ENCODE measurements at places on chromosomes 7 and 10.
A peak's percentile ranks its signal among the peaks of the same experiment; 100 is the strongest.

DNA sequence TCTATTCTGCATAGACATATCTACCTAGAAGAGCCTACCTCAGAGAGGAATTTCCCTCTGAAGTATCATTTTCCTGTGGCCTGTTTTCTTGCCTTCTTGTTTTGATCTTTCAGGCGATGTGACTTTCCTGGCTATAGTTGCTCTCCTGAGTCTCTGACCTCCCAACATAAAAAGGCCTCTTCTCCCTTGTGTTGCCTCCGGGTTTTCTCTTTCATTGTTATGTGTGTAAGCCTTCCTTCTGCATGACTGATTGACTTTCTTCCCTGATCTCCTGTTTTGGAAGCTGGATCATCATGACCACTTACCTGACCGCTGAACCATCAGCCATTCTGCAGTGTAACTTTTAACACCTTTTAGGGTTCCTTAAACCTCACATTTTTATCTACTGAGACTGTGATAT, 441.5 kb upstream of the ETV1 start:
- no peak for DNase-seq

GRCh38 chr7:140640060-140640637, 464 bp downstream of the DENND2A start:
- DNase-seq, result peak; percentile 58

DNA sequence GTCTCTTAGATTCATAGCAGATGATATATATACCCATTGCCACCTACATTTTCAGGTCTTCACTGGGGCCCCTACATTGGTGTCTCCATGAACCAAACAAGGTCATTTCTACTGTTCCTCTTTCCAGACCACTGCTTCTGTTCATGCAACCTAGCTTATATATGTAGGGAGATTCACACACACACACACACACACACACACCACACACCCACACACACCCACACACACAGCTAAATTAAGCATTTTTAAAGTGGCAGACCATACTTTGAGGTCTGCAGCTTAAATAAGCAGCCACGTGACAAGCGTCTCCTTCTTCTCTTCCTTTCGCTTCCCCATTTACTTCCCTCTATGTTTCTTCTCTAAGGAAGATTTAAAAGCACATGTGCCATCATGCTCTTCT, 70.0 kb upstream of the CC2D2B start:
- DNase-seq, result peak; percentile 77

- no peak for DNase-seq
These were observed 149.4 kb downstream of the SNX10 start for GRCh38 chr7:26441002-26441521.

DNA sequence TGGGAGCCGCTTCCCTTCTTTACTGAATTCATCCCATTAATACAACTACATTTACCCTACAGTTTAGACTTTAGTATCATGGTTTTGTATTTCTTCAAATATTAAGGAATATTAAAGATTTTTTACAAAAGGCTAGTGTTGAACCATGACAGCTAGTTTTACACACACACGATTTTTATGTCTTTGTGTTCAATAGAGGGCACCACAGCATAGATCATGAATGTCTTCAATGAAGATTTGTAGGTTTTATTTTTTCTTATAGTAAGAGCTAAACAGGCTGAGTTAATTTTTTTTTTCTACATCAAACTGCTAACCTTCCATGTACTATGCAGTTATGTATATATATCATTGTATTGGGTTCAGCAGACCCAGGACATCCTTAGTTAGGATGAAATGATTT, 76.9 kb downstream of the SNX10 start:
- no peak for DNase-seq

- peak; percentile 88 for DNase-seq
These were observed 6.1 kb downstream of the NPY start for GRCh38 chr7:24290004-24290641.

DNA sequence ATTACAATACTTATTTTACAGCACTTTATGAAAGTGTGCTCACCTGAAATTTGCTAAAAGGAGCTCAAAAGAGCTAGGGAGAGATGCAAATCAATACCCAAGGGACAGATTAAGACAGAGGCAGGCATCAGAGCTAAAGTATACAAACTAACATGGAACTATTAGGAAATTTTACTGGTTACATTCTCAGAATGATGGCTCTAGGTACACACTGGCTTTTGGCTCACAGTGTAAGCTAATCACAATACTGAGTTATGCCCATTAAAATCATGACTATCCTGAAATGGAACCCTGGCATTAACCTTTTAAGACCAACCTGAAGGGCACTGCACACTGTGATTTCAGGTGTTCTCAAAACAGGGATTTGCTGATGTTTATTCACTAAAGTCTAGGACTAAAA, 98.1 kb downstream of the NT5C2 start:
- no peak for DNase-seq

DNA sequence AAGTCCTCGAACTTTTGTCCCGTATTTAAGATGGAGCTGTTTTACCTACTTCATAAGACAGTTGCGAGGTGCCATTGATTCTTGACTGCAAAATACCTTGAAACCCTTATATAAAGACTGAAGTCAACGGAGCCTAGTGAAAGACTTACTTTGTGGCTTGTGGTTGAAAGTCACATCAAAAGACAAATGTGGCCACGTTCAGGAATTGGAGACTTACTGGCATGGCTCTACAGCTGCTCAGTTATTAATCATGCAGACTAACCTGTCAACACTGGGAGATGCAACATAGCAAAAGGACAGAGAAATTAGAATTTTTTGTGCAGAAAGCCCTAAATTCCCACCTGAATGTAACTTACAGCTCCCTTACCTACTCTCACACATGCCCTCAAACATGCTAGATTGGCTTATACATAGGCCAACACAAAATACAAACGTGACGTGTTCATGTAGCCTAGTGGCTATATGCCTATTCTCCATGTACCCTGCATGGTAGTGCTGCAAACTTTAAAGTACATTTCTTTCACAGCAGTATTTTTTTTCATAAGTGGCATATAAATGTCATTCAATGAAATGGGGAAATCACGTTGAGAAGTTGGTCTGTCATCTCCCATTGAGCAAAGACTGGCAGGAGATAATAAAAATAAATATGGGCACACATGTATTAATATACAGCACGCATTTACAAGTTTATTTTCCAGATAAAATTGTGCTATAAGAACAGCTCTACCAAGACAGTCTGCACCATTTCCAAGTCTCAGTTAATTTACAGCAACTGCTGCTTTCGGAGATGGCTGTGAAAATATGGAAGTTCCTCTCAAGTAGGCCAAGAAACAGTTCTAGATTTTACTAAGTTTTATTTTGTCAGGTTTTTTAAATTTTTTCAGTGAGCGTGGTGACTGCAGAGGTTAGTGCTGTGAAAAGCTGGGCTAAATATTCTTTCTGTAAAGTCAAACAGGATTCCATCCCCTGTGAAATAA, 170.4 kb upstream of the C7orf33 start:
- no peak for DNase-seq

GRCh38 chr7:79381921-79382320, 71.5 kb downstream of the MAGI2 start:
- no peak for DNase-seq

DNA sequence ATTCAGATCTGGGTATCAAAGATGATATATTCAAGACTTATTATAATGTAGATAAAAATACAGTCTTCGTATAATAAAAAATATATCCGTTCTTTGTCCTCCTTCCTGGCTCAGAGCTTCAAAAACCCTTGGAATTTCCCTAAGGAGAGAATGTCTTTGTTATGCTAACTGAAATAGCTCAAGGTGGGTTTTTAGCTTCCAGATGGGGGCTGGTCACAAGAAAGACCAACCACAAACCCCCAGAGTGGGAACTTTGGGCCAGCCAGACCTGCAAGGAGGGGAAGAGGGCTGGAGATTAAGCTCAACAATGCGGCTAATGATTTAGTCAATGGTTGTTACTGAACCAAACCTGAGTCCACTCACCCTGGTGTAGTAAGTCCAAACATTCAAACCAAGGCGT, 196.4 kb downstream of the SDHAF3 start:
- no peak for DNase-seq

DNA sequence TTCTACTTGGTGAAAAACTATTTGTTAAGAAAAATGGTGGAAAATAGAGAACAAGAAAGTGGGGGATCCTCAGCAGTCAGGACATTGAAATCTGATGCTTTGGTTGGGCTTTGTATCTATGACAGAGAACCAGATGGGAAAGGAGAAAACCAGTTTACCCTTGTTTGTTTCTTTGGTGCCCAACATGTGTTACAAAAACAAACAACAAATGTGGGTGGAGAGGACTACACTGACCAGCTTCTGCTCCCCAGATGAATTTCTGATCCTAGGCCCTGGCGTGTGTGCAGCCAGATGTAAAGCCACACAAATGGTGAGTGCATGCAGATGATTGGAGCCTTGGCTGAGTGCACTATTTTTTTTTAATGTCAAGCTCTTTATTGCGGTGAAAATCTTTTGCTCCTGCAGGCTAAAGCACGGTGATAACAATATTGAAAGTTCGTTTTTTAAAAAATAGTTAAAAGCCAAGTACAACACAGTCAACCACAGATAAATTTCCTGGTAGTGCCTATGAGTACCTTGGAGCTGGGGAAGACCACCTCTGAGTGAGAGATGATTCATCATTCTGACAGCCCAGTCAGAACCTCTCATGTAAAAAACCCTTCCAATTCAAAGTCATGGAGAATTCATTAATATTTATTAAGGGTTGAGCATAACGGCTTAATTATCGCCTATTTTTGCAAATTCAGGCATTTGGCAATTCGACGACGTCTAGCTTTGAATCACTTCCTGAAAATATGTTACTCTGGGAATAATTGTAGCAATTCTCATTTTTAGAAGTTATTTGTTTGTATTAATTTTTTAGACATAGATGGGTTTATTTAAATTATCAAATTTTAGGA, 163.7 kb downstream of the AGMO start:
- DNase-seq, result no peak

DNA sequence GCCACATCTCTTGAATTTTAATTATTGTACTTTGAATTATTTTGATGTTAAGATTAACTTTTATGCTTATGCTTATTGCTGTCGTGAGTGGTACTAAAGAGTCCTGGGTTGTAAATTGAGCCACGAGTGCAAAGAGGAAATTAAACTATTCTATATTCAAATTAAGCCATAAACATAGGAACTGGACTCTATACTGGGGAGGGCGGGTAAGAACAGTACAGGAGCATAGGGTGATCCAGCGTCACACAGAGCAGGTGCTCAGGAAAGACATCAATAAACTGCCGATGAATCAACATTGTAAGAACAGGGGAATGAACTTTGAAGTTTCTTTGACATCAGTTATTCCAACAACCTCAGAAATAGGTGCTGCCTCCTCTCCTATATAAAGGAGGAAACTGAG, 219.6 kb downstream of the CACNB2 start:
- no peak for DNase-seq

DNA sequence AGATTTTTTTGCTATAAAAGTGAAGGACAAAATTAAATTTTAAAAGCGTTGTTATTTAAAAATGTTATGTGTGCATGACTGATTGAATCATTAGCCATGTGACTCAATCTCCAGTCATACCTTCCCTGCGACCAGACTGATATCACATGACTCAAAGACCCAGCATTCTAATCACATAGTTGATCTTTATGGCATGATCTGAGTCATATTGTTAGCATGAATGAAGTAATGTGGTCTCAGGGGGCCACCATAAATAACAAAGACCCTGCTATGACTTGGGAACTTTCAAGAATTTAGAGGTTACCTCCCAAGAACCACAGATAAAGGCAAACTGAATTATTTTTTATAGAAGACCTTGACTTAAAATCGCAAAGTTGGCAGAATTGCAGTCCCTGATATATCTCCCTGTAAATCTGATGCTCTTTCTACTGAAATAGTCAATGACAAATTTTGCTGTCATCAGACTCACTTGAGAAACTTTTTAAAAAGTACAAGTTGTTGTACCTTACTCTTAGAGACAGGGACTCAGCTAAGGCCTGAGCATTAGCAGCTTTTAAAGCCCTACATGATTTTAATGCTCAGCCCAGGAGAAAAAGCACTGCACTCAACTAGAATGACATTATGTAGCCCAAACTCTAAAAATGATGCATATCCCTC, 717.3 kb downstream of the XPNPEP1 start:
- DNase-seq, result no peak

DNA sequence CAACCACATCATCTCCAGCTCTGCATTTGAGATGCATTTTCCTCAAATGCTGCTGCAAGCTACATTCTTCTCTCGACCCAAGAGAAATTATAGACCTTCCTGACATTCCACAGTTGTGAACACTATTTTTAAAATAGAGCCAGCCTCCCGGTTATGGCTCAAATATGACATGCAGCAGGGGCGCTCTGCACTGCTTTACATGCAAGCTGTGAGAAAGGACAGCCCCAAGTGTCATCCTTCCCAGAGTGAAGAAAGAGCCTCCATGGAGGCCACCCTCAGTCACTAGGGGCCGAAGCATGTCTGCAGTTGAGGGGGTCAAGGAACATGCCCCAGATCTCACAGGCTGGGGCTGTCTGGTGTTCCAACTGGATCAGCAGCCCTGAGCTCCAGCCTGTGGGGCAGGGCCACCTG, 63.9 kb upstream of the CHST15 start:
- no peak for DNase-seq

DNA sequence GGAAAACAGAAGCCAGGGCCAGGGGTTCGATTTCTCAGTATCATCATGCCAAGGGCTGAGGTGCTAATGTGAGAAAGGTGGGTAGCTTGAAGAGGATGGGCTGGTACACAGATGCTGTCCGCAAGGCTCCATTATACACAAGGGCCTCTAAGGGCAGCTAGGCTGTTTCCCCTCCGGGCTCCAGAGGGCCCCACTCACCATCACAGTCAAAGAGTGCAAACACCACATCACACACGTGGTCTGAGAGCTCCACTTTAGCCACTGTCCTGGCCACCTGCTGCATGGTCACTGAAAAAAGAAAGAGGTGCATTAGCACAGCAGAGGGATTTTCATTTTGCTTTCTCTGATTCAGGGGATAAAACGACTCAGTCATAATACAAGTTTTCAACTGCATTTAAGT, 20.9 kb upstream of the DNAJB12 start:
- DNase-seq, result peak; percentile 9

- DNase-seq, result no peak
These were observed 77.8 kb upstream of the PTN start for GRCh38 chr7:137421366-137421765.

GRCh38 chr10:107022600-107023354, 141.7 kb downstream of the SORCS1 start:
- no peak for DNase-seq

DNA sequence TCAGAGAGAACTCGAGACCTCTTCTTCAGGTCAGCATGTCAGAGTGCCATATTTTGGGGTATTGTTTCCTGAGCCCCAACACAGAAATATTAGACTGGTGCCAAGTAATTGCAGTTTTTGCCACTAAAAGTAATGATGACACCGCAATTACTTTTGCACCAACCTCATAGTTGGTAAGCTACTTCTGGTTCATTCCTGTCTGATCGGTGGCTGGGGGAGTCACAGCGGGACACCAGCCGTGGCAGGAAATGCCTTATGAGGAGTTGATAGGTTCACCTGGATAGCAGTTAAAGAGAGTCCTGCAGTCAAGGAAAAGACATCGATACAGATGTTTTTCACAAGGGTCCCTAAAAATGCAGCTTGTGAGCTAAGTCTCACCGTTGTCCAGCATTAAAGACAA, 23.9 kb upstream of the ATP6V0A4 start:
- DNase-seq, result no peak

DNA sequence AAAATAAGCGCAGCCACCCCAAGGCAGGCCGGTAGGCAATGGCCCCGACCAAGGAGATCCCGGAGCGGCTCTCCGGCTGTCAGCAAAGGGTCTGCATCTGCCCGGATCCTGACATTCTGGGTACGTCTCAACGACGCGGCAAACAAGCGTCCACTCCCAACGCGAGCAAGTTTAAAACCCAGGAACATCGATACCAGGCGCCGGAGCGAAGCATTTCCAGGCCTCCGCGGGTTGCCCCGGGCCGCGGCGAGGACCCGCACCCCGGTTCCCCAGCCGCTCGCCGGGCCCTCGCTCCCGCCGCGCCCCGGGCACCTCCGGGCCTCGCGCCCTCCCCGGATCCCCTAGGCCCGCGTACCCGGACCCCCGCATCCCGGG, 453 bp downstream of the URGCP start:
- DNase-seq, result peak; percentile 33
